ENCODE measurements at places on chromosomes 12 and 14.

DNA sequence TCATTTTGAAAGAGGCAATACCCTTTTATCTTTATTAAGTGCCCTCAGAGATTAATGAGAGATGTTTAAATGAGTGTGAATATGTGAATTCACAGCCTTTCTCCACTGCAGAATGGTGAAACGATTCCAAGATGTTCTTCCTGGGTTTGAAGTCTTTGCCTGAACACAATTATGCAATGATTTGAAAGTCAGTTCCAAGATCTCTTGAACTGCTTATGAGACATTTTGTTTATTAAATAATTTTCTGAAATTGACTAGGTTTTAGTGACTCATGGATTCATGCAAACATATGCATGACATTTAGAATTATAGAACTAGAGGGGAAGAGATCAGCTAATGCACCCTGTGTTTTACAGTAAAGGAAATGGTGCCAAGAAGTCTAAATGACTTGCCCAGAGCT is 118.1 kb upstream of the SLC38A2 start:
- DNase-seq: no peak

DNA sequence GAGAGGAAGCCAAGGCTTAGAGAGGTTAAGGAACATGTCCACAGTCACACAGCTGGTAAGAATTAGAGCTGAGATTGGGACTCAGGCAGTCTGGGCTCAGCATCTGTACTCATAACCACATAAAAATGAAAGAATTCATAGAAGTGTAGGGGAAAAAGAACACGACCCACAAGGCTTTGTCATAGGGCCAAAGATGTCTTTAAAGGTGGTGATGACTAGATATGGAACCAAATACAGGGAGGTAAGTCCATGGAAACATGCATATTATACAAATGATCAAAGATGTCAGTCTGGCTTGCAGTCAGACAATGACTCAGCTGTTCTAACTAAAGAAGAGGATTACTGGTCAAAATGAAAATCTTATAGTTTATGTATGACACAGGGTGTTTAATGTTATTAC is 7.2 kb upstream of the SSPN start:
- DNase-seq: no peak

GRCh38 chr14:69088586-69088985 is 64.3 kb downstream of the DCAF5 start:
- DNase-seq: no peak

DNA sequence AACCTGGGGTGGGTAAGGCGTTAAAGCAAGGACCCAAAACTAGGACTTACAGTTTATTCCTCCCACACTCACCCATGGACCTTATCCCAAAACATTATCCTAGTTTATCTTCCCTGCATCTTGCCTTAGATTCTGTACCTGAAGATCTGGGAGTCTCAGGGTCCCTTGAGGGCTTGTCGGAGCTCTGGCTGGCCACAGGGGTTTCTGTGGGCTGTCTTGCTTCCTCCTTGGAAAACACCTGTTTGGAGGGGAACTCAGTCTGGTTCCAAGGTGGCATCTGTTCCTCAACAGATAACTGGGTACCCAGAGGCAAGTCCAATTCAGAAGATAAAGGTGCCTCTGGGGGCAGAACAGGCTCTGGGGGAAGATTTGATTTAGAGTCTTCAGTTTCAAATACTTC is 1.7 kb downstream of the CDCA3 start:
- DNase-seq: no peak

DNA sequence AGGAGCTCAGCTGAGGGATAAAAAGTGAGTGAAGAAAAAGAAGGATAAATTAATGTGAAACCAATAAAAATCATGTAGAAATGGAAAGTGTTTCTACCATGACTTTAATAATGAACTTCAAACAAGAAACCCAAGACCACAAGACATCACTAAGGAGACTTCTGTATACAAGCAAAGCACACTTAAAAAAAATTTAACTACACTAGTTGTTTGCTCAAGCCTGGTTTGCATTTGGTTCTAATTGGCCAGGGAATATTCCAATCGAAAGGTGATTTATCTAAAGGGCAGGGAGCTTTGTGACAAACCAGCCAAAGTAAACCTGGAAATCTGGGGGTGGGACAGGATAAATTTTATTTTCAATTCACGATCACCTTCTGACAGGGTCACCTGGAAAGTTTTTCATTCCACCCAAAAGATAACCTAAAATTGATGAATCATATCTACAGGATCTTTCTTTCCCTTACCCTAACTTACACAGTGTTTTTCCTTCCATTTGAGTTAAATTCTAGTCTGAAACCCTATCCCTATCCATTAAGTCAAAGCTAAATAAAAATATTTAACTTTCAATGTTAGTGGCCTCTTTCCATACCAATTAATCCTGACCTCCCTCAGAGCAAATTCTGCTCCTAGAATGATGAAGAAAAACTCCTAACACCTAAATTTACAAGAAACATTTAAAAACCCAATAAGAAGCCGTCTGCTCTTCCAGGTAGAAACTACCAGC is 2.6 kb downstream of the EGLN3 start:
- DNase-seq: no peak

DNA sequence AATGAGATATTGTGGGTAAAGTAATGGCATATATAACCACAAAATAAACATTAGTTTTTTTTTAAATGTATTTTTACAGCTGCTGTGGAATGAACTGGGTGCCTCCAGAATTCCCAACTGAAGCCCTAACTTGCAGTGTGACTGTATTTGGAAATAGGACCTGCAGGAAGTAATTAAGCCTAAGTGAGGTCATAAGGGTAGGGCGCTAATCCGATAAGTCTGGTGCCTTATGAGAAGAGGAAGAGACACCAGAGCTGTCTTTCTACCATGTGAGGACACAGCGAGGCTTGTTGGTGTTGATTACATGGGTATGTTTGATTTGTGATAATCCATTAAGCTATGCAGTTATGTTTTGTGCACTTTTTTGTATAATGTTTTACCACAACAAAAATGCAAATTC is 136.8 kb downstream of the TPH2 start:
- DNase-seq: no peak

DNA sequence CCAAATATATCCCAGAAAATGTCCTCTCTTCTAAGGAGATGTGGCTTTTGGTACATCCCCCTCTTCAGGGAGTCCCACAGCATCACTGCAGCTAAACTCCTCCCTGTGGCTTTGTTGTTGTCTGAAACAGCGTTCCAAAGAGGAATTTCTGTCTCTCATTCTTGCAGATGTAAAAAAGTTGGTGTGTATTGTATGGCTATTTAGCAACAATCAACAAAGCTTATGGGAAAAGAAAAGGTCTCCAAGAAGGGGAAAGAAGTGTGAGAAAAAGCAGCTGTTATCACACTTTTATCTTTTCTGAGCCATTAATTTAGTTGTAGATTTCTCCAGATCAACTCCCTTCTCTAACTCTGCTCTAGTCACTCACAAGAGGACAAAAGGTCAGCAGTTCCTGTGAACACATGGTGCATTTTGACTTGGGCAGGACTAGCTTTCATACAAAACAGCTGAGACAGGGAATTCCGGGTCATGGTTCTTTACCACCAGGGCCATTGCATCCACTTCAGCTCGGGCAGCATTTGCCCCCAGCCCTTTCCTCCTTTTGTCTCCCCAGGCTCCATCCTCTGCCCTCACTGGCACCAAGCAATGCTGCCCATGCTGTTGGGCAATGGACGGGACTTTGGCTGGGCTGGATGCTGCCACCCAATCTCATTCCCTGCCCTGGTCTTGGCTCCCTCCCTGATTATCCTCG is 184.7 kb downstream of the TMX1 start:
- DNase-seq: no peak

- DNase-seq: no peak
Measured at GRCh38 chr12:18754124-18754707, 16.3 kb downstream of the CAPZA3 start.

- no peak for DNase-seq
Measured at GRCh38 chr12:19194963-19195362, 65.4 kb downstream of the PLEKHA5 start.

DNA sequence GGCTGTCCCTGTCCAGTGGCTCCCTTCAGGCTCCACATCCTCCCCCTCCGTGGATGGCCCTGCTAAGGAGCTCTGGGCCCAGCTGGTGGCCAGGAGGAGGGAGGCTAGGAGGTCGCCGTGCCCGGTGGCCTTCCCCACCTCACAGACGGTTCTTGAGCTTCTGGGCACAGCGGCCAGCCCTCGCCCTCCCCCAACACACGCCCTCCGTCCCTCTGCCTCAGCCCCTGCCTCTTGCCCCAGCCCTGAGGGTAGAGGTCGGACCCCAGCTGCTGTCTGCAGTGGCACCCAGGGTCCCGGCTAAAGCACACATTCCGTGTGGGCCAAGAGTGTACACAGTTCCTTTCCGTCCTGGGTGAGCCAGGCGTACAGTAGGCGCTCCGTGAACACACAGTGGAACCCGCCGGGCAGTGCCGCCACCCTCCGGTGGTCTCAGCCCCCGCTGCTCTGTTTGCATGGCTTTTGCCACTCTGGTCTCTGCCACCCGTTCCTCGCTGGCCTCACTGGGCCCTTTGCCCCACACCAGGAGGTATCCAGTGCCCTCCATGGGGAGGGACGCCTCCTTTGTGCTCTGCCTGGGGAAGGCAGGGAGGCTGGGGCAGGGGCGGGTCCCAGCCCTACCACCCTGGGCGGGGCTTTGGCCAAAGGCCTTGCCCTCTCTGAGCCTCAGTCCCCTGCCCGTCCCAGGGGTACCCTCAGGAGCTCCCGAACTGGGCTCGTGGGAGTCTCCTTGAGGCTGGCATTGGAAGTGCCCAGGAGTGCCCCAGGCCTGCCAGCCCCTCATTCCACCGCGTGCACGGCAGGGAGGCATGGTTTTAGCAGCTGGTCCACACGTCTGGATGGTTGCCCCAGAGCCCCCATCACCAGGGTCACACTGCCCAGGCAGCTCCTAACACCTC is 13.0 kb downstream of the TRMT61A start:
- no peak for DNase-seq

DNA sequence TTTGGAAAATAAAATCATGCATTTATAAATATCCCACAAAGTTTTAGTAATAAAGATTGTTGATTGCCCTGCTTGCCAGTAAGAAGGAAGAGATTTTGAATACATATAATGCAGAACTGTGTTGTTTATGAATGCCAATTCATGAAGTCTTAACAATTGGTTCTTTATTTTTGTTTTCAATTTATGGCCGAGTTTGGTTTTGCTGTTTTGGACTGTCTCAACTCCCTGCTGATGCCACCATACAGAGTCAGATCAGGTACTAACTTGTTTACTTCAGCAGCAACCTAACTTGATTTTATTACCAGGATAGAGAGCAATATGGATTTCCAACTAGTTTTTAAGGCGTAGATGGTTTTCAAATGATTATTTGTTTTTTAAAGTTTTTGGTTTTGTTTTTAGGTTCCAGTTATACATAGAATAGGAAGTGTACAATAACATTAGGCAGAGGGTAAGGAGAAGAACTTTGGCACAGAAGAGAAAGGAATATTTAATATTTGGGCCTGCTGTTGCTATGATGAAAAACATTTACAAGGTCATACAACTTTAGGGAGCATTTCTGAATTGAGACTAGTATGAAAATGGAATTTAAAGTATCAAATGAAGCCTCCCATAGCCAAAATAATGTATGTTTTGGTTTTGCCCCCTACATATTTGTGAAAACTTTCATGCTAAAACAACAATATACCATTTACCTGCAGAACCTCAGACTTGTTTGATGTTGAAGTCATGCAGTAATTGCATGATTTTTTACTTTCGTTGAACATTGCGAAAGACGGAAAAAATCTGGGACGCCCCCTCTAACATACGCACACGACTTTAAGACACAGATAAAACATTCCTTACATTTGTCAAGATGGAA is 904 bp upstream of the FAM177A1 start:
- peak; percentile 13 for DNase-seq

GRCh38 chr14:32374155-32374554 is 45.1 kb downstream of the AKAP6 start:
- DNase-seq: no peak

GRCh38 chr14:102086709-102086971 is 204 bp downstream of the HSP90AA1 start:
- DNase-seq: no peak

GRCh38 chr14:34835312-34835711 is 39.8 kb downstream of the BAZ1A start:
- DNase-seq: no peak

DNA sequence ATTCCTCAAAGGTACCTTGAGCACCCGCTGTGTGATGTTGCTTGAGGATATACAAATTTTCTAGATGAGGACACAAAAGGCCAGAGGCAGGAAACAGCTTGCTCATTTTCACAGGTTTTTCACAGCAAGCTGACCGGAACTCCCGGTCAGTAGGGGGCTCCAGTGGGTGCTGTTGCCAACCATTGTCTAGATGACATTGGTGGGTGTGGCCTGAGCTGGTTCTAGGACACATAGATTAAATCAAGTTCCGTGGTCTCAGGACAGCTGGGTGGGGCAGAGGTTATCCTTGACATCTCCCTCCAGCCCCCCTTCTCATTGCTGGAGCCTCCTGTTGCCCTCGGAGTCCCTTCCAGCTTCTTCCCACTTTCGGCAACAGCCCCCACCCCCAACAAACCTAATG is 153.6 kb upstream of the FKBP4 start:
- DNase-seq: no peak

- no peak for DNase-seq
Measured at GRCh38 chr12:12209043-12209442, 57.8 kb downstream of the LRP6 start.

- DNase-seq: no peak
Measured at GRCh38 chr12:45289245-45290215, 73.6 kb downstream of the ANO6 start.

DNA sequence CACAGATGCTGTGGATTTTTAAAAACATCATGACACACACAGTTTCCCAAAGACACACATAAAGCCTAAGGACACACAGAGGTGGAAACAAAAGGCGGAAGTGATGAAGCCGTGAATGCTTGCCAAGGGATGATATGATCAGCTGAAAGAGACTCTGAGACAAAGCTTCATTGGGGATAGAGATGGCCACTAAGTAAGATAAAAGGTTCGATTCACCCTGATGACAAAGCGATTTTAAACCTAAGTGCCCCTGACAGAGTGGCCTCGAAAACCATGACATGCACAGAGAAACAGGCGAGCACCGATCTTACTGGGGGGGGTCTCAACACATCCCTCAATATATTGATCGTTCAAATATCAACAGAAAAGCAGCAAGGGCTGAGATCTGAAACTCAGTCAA is 20.3 kb upstream of the EIF5 start:
- DNase-seq: no peak

GRCh38 chr14:104688505-104689108 is 811 bp upstream of the INF2 start:
- no peak for DNase-seq

- no peak for DNase-seq
Measured at GRCh38 chr14:77203611-77204458, 22.2 kb downstream of the TMEM63C start.

DNA sequence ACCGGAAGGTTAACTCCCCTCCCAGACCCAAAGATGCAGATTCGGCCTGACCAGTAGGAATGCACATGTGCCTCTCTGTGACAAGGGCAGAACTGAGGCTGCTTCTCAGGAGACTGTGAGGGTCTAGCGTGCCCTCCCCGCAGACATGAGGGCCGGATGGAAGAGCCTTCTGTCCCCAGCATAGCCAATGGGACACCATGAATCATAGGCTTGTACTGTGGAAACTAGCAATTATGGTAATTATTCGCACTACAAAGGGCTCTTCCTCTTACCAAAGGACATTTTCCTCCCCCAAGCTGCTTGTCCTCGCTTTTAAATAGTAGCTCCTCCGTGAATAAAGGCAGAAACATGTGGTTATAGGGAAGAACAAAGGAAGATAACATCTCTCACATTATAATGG is 6.2 kb downstream of the COA8 start:
- DNase-seq: no peak

- DNase-seq: no peak
Measured at GRCh38 chr12:15201056-15201455, 20.2 kb downstream of the RERG start.
